ENCODE measurements at places on chromosomes 11 and 22. TPM values are rescaled to one million over a fixed set of nuclear protein-coding genes. Genes with fewer than 3 reads are reported as not detected.

The FGF4 gene
- total RNA-seq = not detected

- no peak overlapping the region for H3K4me3 ChIP-seq
- H3K36me3 ChIP-seq = no peaks in the 10 kb centered on the region
- H3K27me3 ChIP-seq = no peaks in the 10 kb centered on the region
- no peak overlapping the region for H3K27ac ChIP-seq
- DNase-seq = no peak
These were observed 66.4 kb upstream of the TTC12 start for GRCh38 chr11:113247966-113248365.

The TTLL12 gene
- total RNA-seq = 6.7 TPM

- no peak overlapping the region for H3K27ac ChIP-seq
- no peaks in the 10 kb centered on the region for H3K27me3 ChIP-seq
- H3K36me3 ChIP-seq = no peaks in the 10 kb centered on the region
- H3K4me3 ChIP-seq = no peak overlapping the region
- no peaks in the 10 kb centered on the region for H3K4me1 ChIP-seq
These were observed 1375.9 kb upstream of the RAG2 start for GRCh38 chr11:37973941-37974340.

The SELENOO gene
- total RNA-seq = 5.9 TPM

DNA sequence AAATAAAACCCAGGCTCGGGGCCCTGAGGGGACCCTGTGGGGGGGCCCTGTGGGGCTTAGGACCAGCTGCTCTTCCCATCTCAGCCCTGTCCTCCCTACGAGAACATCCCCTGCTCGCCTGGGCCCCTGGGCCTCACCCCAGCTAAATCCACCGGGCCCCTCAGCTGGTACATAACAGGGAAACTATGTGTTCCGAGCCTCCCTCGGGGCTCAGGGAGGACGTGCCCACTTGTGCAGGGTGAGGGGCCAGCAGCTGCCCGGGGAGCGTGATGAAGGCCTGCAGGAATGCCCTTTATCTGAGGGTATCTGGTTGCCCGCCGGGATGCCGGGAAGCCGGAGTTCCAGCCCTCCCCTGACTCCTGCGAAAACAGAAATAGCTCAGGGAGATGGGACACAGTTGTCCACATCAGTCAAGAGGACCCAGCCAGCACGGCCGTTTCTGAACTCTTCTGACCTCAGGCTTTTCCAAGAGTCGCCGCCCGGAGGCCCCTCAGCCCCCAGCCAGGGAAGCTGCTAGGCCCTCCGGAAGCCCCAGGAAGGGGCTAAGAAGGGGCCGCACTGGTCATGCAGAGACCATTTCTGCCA, 20.6 kb downstream of the MRPL23 start:
- peak; percentile 12 for DNase-seq
- H3K4me3 ChIP-seq = no peak overlapping the region
- H3K27ac ChIP-seq = no peak overlapping the region
- no peaks in the 10 kb centered on the region for H3K36me3 ChIP-seq

- H3K4me1 ChIP-seq = no peaks in the 10 kb centered on the region
- H3K4me3 ChIP-seq = no peak overlapping the region
- H3K36me3 ChIP-seq = no peaks in the 10 kb centered on the region
These were observed 29.5 kb upstream of the PTH start for GRCh38 chr11:13525257-13525656.

- H3K4me3 ChIP-seq = no peak overlapping the region
- no peaks in the 10 kb centered on the region for H3K4me1 ChIP-seq
- no peaks in the 10 kb centered on the region for H3K27me3 ChIP-seq
These were observed 37.9 kb downstream of the CELF1 start for GRCh38 chr11:47514825-47515647.

DNA sequence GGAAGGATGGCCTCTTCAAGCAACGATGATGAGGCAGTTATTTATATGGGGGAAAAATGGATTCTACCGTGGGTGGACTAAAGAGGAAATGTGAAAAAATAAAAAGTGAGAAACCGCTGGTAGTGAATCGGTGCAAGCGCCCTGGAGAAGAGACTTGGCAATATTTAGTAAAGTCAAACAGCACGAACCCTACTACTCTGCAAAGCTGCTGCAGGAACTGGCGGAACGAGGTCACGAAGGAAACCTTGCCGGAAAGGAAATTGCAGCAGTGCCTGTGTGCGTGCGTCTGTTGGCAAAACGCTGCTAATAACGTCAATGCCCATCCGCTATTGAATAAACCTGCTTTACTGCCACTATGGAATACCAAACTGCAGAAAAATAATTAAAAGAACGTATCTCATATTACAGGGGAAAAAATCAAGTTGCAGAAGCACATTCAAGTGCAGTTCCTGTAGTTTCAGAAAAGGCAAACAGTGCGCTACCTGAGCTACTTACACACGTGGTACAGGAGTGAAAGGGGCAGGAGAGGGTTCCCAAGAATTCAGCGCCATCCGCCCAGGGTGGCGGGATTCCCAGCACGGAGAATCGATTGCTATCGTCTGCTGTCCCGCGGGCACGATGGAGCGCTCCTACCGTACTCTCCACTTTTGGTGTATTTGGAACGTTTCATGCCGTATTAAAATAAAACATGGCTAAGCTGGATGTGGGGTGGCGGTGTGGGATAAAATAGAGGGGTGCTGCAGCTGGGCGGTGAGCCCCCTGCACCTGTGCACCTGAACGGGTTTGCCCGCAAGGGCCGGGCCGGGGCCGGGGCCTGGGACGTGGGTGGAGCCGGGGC, 585 bp upstream of the NADSYN1 start:
- peak; percentile 42 for DNase-seq
- H3K36me3 ChIP-seq = no peaks in the 10 kb centered on the region
- no peaks in the 10 kb centered on the region for H3K27me3 ChIP-seq
- peak overlapping the region; percentile 85 for H3K27ac ChIP-seq

GRCh38 chr11:88535916-88536547, 198.5 kb upstream of the CTSC start:
- DNase-seq = no peak
- no peak overlapping the region for H3K4me3 ChIP-seq
- H3K4me1 ChIP-seq = no peaks in the 10 kb centered on the region
- H3K27ac ChIP-seq = no peak overlapping the region
- H3K27me3 ChIP-seq = no peaks in the 10 kb centered on the region

DNA sequence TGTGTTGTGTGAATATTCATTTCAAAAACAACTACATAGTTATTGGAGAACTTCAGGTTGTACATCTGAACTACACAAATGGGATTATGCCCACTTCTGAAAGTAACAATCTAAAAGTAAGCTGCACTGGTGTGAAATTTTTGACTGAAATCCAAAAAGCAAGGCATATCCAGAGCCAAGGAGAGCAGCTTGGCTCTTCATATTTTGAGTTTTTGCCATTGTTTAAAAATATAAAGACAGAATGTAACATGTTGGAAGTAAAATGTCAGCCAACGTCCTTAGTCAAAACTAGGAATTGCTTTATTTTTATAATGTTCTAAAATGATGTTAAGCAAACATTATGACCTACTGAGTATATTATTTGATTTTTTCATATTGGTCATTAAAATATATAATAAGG, 45.8 kb upstream of the NOX4 start:
- no peak overlapping the region for H3K27ac ChIP-seq
- no peaks in the 10 kb centered on the region for H3K4me1 ChIP-seq
- no peaks in the 10 kb centered on the region for H3K27me3 ChIP-seq
- DNase-seq = no peak
- H3K36me3 ChIP-seq = no peaks in the 10 kb centered on the region

The CEP126 gene
- total RNA-seq = 9.0 TPM

DNA sequence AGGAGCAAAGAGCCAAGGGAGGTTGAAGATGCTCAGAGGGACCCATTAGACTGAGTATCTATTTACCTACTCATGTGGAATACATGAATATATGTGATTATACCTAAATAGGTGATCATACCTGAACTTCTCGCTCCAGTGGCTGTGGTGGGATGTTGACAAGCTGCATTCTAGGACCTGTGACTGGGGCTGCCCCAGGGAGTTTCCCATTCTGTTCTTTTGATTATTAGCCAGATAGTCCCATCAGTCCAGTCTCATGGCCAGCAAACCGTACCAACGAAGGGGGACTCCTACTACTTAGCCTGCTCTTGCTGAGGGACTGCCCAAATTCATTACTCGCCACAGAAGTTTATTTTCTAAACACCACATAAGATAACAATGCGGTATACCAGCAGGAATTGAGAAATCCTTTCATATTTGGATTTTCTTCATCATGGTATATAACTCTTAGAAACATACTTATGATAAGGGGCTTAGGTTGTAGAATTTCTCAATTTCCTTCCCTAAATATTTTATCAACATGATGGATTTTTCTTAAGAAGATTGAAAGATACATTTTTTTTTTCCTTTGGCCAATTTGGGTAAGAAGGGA, 273.9 kb downstream of the NTM start:
- H3K27ac ChIP-seq = no peak overlapping the region
- H3K4me1 ChIP-seq = no peaks in the 10 kb centered on the region
- H3K36me3 ChIP-seq = no peaks in the 10 kb centered on the region
- no peak overlapping the region for H3K4me3 ChIP-seq

- H3K27me3 ChIP-seq = no peaks in the 10 kb centered on the region
- peak; percentile 74 for DNase-seq
- no peaks in the 10 kb centered on the region for H3K4me1 ChIP-seq
- peak overlapping the region; percentile 78 for H3K27ac ChIP-seq
These were observed 57.4 kb downstream of the CLMP start for GRCh38 chr11:123137431-123138224.

The SYCE3 gene
- not detected for total RNA-seq

DNA sequence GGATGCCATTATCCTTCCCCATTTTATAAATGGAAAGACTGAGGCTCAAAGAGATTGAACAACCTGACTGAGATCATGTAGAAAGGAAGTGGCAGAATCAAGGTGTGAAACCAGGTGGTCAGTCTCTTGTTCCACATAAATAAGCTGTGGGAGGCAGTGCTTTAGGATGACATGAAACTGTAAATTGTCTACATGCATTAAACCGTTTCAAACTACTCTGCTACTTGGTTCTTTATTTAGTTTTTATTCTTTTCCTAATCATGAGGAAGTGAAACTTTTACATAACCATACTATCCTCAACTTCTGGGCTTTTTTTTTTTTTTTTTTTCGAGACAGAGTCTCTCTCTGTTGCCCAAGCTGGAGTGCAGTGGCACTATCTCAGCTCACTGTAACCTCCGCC, 34.9 kb downstream of the CADM1 start:
- DNase-seq = no peak
- H3K4me1 ChIP-seq = no peaks in the 10 kb centered on the region

DNA sequence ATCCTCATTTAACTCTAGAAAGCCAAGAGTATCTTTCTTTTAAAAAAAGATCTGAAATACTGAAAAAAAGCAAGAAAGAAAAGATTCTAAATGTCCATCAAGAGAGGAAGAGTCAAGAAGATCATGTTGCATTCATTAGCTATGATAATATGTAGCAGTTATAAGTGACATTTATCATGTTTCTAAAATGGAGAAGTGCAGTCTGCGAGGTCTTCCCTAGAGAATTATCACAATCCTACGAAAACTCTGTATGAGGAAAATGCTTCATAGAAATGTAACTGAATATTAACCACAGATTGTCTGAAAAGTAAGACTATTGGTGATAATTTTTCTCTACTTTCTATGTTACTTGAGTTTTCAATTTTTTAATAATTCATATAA, 77.4 kb upstream of the USP47 start:
- no peaks in the 10 kb centered on the region for H3K4me1 ChIP-seq
- no peaks in the 10 kb centered on the region for H3K27me3 ChIP-seq
- no peak overlapping the region for H3K4me3 ChIP-seq

- H3K4me3 ChIP-seq = no peak within 1 kb of the TSS
- no peaks in the 10 kb centered on the region for H3K27me3 ChIP-seq
- no peak within 1 kb of the TSS for H3K27ac ChIP-seq
These were observed at the start of gene TRPM5 for GRCh38 chr11:2443881-2444820. TSS of gene TRPM5 (minus strand) at chr11:2444514. CDS start at chr11:2423036, 21,478 bp downstream.

The ABCC8 gene
- not detected for total RNA-seq

DNA sequence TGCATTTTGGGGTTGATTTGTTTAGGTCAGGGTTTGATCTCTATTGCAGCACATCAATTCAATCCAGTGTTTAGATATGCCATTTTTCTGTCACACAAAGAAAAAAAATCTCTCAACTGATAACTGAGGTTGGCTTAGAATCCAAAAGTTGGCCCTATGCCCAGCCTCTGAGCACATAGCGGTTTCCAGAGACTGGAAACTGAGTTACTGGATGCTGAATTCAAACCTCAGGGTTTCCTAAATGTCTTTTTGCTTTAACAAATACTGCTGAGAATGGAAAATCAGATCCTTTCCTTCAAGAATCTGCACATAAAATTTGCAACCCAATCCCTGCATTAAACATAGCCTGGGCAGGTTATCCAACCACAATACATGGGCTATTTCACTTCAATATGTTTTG, 4.0 kb downstream of the P4HA3 start:
- H3K4me3 ChIP-seq = no peak overlapping the region
- no peaks in the 10 kb centered on the region for H3K27me3 ChIP-seq
- DNase-seq = no peak
- no peaks in the 10 kb centered on the region for H3K4me1 ChIP-seq
- H3K27ac ChIP-seq = no peak overlapping the region

DNA sequence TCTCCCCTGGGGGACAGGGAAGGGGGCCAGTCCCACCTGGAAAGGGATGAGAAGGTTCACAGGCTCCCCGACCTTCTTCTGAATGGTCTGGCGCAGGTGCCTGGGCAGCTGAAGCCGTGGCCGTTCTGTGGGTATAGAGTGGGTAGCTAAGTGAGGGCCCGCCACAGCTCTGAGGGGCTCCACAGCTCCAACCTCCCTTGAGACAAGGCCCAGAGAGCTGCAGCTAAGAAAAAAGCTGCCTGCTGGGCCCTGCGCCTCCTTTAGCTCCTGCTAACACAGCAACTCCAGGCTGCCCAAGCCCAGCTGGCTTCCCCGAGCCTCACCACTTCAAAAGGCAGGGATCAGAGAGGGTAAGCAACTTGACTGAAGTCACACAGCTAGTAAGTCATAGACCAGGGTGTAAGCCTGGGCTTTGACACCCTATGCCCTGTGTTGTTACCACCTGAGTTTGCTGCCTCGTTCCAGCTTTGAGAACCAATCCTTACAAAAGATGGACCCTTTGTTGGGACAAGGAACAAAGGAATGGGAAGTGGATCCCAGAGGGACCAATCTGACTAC, 18.5 kb downstream of the MYBPC3 start:
- no peaks in the 10 kb centered on the region for H3K4me1 ChIP-seq
- H3K27ac ChIP-seq = no peak overlapping the region
- no peaks in the 10 kb centered on the region for H3K36me3 ChIP-seq

GRCh38 chr11:6745465-6746015, 26.2 kb downstream of the OR2AG2 start:
- no peak for DNase-seq
- H3K4me1 ChIP-seq = no peaks in the 10 kb centered on the region
- H3K36me3 ChIP-seq = no peaks in the 10 kb centered on the region
- H3K27me3 ChIP-seq = no peaks in the 10 kb centered on the region
- no peak overlapping the region for H3K4me3 ChIP-seq

GRCh38 chr22:29773233-29773632, 6.1 kb downstream of the UQCR10 start:
- H3K27me3 ChIP-seq = no peaks in the 10 kb centered on the region
- DNase-seq = no peak
- H3K4me1 ChIP-seq = peaks cover 6% of the 10 kb centered on the region
- no peak overlapping the region for H3K4me3 ChIP-seq
- no peak overlapping the region for H3K27ac ChIP-seq
- H3K36me3 ChIP-seq = no peaks in the 10 kb centered on the region

The NAALADL1 gene
- 0.59 TPM for total RNA-seq

The LGR4 gene
- total RNA-seq = 57.9 TPM

Measured in uterus (tissue), 4 donors.